ENCODE measurements at places on chromosomes 11 and 22. TPM values are rescaled to one million over a fixed set of nuclear protein-coding genes. Genes with fewer than 3 reads are reported as not detected.
A peak's percentile ranks its signal among the peaks of the same experiment; 100 is the strongest.

POTEH gene
- total RNA-seq: not detected

GVQW3 gene
- 2.5 TPM for total RNA-seq

STK33 gene
- total RNA-seq: 0.62 TPM

FADD gene
- total RNA-seq: 8.6 TPM

IL17REL gene
- total RNA-seq: not detected

LAMTOR1 gene
- 74.6 TPM for total RNA-seq

TEX54 gene
- not detected for total RNA-seq

- no peak for DNase-seq
- no peak overlapping the region for H3K4me3 ChIP-seq
- no peaks in the 10 kb centered on the region for H3K36me3 ChIP-seq
- no peaks in the 10 kb centered on the region for H3K4me1 ChIP-seq
- no peak overlapping the region for H3K27ac ChIP-seq
These were observed 911.9 kb downstream of the METTL15 start for GRCh38 chr11:29019960-29020683.

DNA sequence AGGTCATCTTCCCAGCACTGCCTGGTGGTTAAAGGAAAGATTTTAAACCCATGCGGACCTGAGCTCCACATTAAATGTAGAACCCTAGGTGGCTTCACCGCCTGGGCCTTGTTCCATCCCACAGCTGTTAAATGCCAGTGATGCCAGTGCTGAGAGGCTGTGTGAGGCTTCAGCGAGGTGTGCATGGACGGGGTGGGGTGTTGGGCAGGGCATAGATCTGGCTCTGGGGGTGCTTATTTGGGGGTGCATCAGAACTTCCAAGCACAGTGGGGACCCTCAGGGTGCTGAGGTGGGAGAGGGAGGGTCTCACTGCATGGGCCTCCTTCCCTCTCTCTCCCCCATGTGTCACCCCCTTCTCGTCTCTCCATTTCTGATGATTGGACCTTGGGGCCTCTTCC, 90.1 kb upstream of the B3GAT1 start:
- H3K4me1 ChIP-seq: no peaks in the 10 kb centered on the region
- H3K27me3 ChIP-seq: peaks cover 51% of the 10 kb centered on the region
- no peak for DNase-seq

- no peaks in the 10 kb centered on the region for H3K36me3 ChIP-seq
- H3K4me1 ChIP-seq: peaks cover 2% of the 10 kb centered on the region
- DNase-seq: no peak
- peaks cover 39% of the 10 kb centered on the region for H3K27me3 ChIP-seq
- H3K27ac ChIP-seq: no peak overlapping the region
- H3K4me3 ChIP-seq: no peak overlapping the region
These were observed 56.7 kb downstream of the PHF21B start for GRCh38 chr22:44952863-44953746.

GRCh38 chr22:26416670-26417276, 12.3 kb upstream of the ASPHD2 start:
- DNase-seq: no peak
- no peaks in the 10 kb centered on the region for H3K36me3 ChIP-seq
- H3K27me3 ChIP-seq: peaks cover 32% of the 10 kb centered on the region
- no peak overlapping the region for H3K4me3 ChIP-seq

DNA sequence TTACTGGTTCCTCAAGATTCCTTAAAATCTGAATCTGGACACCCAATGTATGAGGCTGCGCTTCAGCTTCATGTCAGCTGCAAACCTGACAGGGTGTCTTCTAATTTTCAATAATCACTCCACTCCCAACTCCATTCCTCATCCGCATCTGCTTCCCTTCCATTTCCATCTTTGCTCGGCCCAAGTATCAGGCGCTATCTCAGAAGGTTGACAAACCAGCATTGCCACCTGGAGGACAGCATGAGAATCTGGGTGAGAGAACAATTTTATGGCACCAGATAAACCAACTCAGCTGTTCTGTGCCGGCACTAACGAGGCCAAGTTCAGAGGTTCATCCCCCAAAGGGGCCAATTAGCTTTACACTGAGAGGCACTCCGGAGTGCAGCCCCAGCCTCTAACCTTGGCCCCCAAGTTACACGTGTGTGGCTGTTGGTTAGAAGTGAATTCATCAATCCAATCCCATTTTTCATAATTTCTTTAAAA, 79.1 kb upstream of the LMO2 start:
- peaks cover 1% of the 10 kb centered on the region for H3K36me3 ChIP-seq
- no peak overlapping the region for H3K4me3 ChIP-seq
- no peak for DNase-seq
- H3K4me1 ChIP-seq: peaks cover 5% of the 10 kb centered on the region
- H3K27me3 ChIP-seq: peaks cover 47% of the 10 kb centered on the region

GRCh38 chr11:47389577-47390421, 11.5 kb upstream of the SPI1 start:
- H3K4me3 ChIP-seq: peak overlapping the region; percentile 39
- no peak for DNase-seq
- no peak overlapping the region for H3K27ac ChIP-seq

DNA sequence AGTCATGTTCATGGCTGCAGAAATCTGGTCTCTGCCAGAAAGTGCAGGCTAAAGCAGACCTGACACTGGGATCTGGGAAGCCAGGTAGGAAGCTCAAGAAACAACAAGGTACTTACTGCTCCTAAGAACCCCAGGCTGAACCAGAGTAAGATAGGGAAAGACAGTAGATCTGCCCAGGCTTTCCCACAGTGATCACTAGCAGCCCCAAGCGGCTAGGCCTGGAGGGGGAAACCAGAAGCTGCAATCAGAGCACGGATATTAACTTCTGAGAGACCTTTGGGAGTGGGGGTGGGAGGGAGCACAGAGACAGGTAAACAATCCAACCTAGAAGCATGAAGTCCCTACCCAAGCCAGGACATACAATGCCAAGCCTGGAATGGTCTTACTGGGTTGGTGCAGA, 135.2 kb upstream of the C11orf58 start:
- peaks cover 18% of the 10 kb centered on the region for H3K4me1 ChIP-seq
- H3K27me3 ChIP-seq: peaks cover 63% of the 10 kb centered on the region
- no peak overlapping the region for H3K4me3 ChIP-seq
- H3K36me3 ChIP-seq: peaks cover 10% of the 10 kb centered on the region

DNA sequence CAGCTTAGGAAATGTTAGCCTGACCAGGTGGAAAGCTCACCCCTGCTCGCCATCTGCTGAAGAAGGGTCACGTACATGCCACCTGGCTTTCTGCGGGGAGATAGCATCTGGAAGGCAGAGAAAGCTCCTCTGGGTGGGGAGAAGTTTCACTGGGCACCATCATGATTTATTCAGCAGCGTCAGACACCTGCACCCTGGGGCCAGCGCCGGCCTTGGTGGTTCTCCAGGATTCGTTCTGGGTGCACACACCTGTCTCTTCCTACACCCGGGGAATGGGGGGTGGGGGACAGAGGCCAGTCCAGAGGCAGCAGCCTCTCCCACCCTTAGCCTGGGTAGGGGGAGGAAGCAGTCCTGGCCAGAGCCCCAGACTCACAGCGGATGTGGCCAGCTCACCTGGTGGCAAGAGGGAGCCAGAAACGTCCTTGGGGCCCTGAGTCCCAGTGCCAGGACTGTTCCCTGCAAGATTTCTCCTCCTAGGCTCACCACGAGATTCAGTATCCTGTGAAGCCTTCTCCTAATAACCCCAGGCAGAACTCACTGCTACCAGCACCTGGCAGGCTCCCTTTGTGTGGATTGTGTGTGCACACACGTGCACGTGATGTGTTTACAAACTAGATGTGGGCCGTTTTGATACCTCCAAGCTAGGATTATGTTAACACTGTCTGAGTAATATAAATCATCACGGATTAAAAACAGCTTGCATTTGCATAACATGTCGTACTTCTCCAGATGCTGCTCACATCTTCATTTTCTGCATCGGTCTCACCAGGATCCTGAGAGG, 17.3 kb upstream of the RASD2 start:
- H3K36me3 ChIP-seq: peaks cover 4% of the 10 kb centered on the region
- DNase-seq: no peak
- no peak overlapping the region for H3K4me3 ChIP-seq
- no peak overlapping the region for H3K27ac ChIP-seq
- H3K27me3 ChIP-seq: peaks cover 39% of the 10 kb centered on the region

- no peaks in the 10 kb centered on the region for H3K27me3 ChIP-seq
- H3K4me3 ChIP-seq: no peak overlapping the region
- no peak for DNase-seq
- peaks cover 5% of the 10 kb centered on the region for H3K4me1 ChIP-seq
- H3K27ac ChIP-seq: no peak overlapping the region
These were observed 63.6 kb upstream of the EP300 start for GRCh38 chr22:41028841-41029240.

- no peak overlapping the region for H3K4me3 ChIP-seq
- H3K27ac ChIP-seq: no peak overlapping the region
- H3K27me3 ChIP-seq: no peaks in the 10 kb centered on the region
- H3K4me1 ChIP-seq: no peaks in the 10 kb centered on the region
- DNase-seq: no peak
These were observed 2226.5 kb upstream of the RAG2 start for GRCh38 chr11:38824573-38824972.

GRCh38 chr11:8036002-8036802, 44.8 kb upstream of the TUB start:
- no peak for DNase-seq
- no peak overlapping the region for H3K27ac ChIP-seq
- peaks cover 18% of the 10 kb centered on the region for H3K4me1 ChIP-seq
- H3K27me3 ChIP-seq: peaks cover 20% of the 10 kb centered on the region
- peaks cover 6% of the 10 kb centered on the region for H3K36me3 ChIP-seq

DNA sequence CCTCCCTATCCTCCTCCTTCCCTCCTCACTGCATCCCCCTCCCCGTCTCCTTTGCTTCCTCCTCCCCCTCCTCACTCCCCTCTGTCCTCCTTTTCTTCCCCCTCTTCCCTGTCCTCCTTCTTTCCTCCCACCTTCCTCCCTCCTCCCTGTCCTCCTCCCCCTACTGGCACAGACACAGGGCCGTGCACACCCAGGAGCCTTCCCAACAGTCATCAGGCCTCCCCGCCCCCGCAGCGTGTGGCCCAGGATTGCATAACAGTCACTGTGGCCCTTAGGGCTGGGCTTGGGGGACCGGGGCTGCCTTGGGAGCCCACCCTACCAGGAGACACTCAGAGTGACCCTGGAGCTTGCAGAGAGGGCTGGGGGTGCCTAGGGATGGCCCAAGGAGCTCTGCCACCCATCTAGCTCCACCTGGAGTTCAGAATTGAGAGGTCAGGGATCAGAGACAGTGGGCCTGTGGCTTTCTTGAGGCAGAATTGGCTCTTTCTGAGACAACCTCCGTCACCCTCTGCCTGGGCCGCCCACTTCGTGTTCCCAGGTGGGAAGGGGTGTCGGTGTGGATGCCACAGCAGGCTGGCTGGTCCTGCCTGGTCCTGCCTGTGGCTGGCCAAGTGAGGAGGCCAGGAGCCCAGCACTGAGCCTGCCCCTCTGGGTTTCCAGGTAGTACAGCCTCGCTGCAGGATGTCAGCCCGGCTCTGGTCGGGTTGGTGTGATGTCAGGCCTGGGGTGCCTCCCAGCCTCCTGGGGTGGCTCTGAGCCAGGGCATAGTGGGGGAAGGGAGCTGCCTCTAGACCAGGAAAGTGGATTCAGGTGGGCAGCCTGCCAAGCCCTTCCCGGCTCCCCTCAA, 1.6 kb downstream of the SPI1 start:
- H3K36me3 ChIP-seq: no peaks in the 10 kb centered on the region
- no peaks in the 10 kb centered on the region for H3K27me3 ChIP-seq
- peak overlapping the region; percentile 1 for H3K4me3 ChIP-seq
- H3K27ac ChIP-seq: no peak overlapping the region

GRCh38 chr22:40235308-40235707, 57.6 kb downstream of the TNRC6B start:
- H3K27me3 ChIP-seq: no peaks in the 10 kb centered on the region
- peak overlapping the region; percentile 96 for H3K27ac ChIP-seq
- no peak for DNase-seq
- H3K4me3 ChIP-seq: no peak overlapping the region

DNA sequence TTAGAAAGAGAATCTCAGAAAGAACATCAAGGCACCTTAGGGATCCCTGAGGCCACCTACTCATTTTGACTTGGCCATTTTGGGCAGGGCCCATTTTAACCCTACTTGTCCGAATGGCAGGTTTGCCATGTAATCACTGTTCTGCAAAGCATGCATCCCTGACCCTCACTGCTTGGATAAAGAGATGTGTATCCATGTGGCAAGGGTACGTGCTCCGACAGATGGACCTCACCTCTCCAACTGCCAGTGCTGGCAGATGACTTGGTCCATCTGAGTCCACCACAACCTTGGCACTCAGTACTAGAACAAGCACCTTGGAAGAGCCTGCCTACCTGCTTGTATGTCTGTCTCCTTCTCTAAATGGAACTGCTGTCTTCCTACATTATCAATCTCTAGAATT, 139.4 kb downstream of the SPATA19 start:
- no peak for DNase-seq
- H3K27me3 ChIP-seq: peaks cover 4% of the 10 kb centered on the region
- no peaks in the 10 kb centered on the region for H3K36me3 ChIP-seq

- H3K4me1 ChIP-seq: peaks cover 2% of the 10 kb centered on the region
These were observed 286.4 kb downstream of the CADM1 start for GRCh38 chr11:115217726-115218311.

GRCh38 chr11:44468345-44468988, 97.0 kb upstream of the CD82 start:
- H3K36me3 ChIP-seq: no peaks in the 10 kb centered on the region
- H3K4me3 ChIP-seq: no peak overlapping the region
- no peak overlapping the region for H3K27ac ChIP-seq
- H3K4me1 ChIP-seq: no peaks in the 10 kb centered on the region
